ENCODE measurements at places on chromosomes 7 and 10.

- peak; percentile 99 for DNase-seq
These were observed 85.9 kb downstream of the ZNF33B start for GRCh38 chr10:42552188-42553063.

- DNase-seq = no peak
These were observed 310.6 kb downstream of the HDAC9 start for GRCh38 chr7:18806177-18806576.

GRCh38 chr10:77592510-77592909 lies 45.1 kb downstream of the KCNMA1 start:
- no peak for DNase-seq

DNA sequence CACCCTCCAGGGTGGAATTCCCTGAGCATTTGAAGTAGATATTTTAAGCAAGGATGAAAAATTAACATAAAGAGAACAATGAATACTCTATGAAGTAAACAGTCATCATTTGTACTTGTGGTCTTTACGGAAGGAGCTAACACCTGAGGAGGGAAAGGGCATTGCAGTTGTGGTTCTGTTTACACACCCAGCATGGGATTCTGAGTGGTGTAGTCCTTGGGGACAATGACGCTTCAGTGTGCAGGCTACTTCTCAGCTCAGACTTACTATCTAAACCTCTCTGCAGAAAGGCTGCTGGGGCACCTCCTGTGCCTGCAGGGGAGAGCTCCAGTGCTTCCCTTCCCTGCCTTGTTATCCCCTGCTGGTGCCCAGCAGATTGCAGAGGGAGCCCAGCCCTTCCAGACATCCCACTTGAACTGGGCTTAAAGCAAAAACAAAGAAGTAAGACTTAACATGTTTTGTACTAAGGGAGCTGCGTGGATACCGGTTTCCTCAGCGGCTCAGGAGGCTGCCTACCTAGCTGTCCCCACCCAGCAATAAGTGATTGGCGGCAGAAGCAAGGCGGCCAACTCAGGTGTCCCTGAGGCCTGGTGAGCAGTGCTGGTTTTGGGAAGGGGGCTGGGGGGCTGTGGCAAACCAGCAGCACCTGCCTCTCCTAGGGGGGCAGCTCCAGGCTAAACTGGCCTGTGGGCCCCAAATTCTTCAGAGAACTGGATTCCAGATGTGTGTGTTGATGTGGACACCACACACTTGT lies 89.1 kb downstream of the CELF2 start:
- DNase-seq = no peak

DNA sequence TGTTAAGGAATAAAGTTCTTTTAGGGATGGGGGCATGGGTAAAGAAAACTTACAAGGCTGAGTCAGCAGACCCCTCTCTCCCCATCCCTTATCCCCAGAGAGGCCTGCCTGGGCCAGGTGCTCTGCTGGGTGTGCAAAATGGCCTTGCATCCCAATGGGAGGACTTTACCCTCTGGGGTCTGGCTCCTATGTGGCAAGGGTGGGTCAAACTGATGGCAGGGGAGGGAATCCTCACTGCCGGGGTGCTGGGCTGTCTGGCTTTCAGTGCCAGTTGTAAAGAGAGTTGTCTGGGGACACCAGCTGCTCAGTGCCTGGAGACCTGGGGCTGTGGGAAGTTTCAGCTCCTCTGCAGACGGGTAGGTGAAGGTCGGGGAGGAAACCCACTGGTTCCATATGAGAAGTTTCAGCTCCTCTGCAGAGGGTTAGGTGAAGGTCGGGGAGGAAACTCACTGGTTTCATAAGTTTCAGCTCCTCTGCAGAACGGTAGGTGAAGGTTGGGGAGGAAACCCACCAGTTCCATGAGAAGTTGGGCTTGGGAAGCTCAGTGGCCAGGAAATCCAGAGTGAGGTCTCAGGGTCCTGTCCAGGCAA lies 127.2 kb upstream of the PODXL start:
- no peak for DNase-seq

GRCh38 chr7:20776214-20776911 lies 10.3 kb downstream of the SP8 start:
- DNase-seq = no peak

Measured in GM23248 (cell line).